ENCODE measurements at places on chromosomes 3 and 15.

DNA sequence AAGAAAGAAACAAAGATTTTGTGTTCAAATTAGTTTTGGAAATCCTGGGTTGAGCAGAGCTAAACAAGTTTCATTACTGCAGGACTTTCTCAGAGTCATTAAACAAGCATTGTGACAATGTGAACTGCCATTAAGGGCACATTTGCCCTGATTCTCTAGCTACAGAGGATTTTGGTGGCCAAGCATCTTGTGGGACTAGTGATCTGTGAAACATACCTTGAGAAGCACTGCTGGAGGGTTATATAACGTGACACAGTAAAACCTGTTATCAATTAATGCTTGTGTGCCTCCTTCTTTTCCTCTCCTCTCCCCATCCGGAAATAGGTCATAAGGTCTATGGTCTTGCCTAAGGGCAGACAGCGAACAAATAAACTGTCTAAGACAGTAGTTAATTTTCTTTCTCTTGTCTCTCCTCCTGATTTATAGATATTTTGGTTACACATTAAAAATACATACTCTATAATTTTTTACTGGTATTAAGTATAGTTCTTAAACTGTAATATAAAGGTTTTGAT lies 167.3 kb upstream of the NANOGP8 start:
- DNase-seq: no peak

DNA sequence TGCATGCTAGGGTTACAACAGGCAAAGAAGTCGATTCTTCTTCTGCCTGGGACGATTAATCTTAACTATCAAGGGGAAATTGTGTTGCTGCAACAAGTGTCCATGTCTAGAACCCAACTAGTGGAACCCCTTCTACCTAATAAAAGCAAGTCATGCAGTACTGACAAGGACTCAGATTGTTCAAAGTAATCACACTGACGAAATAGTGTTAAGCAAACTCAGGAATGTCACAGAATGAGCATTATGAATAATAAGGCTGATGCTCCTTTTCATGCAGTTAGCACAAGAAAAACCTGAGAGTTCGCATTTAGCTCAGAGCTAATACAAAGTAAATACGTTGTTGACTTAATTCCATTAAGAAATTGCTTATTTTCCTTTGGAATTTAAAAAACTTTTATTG lies 47.5 kb upstream of the TRIM42 start:
- DNase-seq: no peak

DNA sequence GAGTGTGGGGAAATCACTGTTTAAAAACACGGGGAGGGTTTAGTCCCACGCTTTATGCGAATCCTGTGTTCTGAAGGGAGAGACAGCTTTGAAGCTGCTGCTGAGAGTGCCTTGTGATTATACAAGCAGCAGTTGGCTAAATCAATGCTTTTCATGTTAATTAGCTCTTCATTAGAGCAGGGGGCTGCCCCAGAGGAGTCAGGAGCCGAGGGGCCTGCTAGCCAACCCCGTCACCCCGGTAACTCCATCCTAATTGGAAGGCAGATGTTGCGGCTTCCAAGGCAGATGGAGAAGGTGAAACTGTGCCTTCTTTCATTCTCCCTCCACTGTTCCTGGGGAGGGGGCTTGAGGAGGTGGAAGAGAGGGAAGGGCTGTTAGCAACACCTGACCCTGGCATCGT lies 92.4 kb upstream of the ANKRD34C start:
- no peak for DNase-seq

DNA sequence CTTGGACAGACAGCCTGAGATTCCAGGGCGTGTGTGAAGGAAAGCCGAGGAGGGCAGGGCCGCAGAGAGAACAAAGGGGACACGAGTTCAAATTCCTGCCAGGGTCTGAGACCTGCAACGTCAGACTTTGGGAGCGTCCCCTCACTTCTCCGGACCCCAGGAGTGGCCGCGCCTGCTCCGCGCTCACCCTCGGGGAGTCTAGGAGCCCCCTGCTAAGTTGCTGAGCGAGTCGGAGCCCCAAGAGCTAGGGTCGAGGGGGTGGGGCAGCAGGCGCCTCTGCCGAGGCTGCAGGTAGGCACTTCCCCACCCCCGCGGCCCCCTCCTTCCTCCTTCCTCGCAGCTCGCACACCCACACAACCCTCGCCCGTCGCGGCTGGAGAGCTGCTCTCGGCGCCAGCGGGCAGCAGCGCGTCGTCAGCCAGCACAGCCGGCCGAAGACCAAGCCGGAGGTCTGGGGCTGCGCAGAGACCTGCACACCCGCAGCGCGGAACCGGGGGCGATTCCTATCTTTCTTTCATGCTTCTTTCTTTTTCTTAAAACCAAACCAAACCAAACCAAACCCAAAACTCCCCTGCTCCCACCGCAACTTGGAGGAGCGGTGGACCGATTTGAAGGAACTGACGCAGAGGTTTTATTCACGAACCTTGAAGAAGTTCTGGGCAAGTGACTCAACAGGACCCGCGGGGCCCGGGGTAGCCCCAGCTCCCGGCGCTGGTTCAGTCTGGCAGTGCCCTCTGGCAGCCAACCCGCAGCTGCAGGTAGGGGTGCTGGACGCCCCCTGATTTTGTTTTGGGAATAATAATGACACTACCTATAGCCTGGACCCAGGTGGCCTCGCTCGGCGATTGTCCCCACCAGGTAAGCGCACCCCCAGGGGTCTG lies at the start of gene ANKRD34C:
ANKRD34C (plus strand) TSS at position 352 of the 881 bp plus-strand sequence. CDS start 10,563 bp downstream, outside the sequence.
- DNase-seq: no peak

DNA sequence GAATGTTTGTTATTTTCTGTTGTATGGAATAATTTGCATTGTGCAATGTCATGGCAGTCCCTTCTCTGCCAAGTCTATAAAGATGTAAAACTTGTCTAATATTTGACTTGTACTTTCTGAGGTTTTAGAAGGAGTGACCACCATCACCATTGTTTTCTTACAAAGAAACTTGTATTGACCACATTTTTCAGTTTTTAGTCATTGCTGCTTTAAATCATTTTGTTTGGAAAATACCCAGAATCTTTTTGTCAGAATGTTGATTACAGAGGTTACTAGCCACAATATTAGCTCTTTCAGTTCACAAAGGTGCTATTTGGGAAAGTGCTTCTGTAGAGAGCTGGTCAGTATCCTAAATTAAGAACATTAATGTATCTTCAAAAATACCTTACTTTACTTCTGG lies 532.4 kb upstream of the GBE1 start:
- no peak for DNase-seq

GRCh38 chr3:136262559-136262958 lies 12.4 kb downstream of the PCCB start:
- DNase-seq: no peak

- DNase-seq: no peak
Measured at GRCh38 chr3:20099060-20099459, 58.8 kb downstream of the KAT2B start.

DNA sequence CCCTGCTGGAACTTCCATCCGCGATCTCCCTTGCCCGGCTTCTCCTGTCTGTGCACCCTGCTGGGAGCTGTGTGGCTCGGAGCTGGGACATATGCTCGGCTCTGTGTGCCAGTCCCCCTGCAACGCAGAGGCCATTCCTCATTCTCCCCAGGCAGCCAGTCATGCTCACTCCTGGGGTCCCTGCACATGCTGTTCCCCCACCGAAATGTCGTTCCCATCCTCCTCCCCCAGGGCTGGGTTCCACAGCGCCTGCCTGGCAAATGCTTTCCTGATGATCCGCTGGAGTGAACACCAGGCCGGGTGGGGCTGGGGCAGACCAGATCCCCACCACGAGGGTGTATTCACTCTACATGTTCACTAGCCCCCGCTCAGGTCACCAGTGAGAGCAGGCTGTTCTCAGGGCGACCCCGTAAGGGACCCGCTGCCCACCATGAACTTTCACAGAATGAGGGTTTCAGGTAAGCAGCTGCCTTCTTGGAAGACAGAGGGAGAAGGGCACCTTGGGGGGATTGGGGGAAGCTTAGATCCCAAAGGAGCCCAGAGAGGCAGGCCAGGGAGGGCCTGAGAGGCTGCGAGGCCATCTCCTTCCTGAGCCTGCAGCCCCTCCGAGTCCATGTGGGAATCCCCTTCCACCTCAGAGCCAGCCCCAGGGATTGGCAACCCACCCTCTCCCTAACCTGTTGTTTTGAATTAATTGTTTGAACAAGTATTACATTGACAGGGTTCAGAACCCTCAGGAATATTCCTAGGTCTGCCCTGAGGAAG lies 88.7 kb upstream of the IQSEC1 start:
- no peak for DNase-seq

- DNase-seq: no peak
Measured at GRCh38 chr15:67531379-67531914, 10.5 kb downstream of the C15orf61 start.

GRCh38 chr3:98778852-98779413 lies 15.8 kb downstream of the ST3GAL6 start:
- no peak for DNase-seq

DNA sequence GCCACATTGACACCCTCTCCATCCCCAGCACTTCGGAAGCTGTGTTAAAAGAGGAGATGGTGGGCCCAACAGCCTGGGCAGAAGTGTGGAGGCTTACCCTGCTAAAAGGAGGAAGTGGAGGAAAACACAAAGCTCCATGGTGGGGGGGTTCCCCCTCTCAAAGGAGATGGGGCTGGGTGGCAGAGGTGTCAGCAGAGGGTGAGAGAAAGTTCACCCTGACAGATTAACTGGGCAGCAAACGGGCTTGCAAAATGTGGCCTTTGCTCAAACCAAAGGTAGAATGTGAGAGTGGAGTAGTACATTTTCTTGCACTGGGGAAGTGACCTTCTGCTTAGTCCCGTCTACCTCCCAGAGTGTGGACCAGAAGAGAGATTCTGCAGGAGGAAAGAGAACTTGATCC lies 44.7 kb downstream of the MYO1E start:
- DNase-seq: no peak

GRCh38 chr3:119779731-119780383 lies 2.0 kb upstream of the NR1I2 start:
- DNase-seq: no peak

- DNase-seq: no peak
Measured at GRCh38 chr3:64355401-64355807, 130.1 kb upstream of the PRICKLE2 start.

DNA sequence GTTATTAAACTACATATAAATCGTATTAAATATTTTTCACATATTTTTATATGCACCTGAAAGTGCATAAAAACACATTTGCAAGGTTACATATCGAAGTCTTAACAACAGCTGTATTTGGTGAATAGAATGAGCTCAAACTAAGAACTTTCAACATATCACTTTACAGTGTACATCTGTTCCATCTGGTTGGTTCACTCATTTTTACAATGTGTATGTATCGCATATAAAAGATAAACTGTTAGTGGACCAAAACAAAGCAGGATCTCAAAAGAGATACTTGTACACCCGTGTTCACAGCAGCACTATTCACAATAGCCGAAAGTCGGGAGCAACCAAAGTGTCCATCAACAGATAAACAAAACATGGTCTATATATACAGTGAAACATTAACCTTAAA lies 55.8 kb downstream of the TBL1XR1 start:
- no peak for DNase-seq

DNA sequence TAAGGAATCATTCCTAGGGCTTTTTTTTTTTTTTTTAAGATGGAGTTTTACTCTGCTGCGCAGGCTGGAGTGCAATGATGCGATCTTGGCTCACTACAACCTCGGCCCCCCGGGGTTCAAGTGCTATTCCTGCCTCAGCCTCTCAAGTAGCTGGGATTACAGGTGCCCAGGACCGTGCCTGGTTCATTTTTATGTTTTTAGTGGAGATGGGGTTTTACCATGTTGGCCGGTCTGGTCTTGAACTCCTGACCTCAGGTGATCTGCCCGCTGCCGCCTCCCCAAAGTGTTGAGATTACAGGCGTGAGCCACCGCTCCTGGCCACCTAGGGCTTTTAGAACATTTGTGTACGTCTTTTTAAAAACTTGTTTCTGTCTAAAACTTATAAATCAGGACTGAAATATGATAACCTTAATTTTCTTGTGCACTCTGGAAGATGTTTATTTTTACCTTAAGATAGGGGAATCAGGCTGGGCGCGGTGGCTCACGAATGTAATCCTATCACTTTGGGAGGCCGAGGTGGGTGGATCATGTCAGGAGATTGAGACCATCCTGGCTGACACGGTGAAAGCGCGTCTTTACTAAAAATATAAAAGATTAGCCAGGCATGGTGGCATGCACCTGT lies 21.8 kb downstream of the PIAS1 start:
- no peak for DNase-seq

DNA sequence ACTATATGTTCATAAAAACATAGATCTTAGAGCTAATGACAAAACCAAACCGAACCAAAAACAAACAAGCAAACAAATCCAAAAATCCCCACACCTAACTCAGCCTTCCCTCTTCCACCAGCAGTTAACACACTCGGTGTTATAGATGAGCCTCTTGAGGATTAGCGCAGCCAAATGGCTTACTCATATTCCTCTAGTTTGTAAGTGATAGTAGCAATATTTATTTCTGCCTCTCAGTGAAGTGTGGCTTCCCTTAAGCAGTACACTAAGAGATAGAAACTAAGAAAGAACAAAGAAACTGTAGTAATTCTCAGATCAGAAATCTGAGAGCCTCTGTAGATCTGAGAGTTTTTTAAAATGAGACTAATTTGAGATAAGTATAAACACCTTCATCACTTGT lies 2.4 kb upstream of the NCEH1 start:
- no peak for DNase-seq

- DNase-seq: no peak
Measured at GRCh38 chr15:63848879-63849551, 15.3 kb upstream of the HERC1 start.

GRCh38 chr15:57667171-57667849 lies 39.2 kb upstream of the POLR2M start:
- no peak for DNase-seq

GRCh38 chr15:30065025-30065801 lies 17.5 kb upstream of the GOLGA8J start:
- DNase-seq: no peak

DNA sequence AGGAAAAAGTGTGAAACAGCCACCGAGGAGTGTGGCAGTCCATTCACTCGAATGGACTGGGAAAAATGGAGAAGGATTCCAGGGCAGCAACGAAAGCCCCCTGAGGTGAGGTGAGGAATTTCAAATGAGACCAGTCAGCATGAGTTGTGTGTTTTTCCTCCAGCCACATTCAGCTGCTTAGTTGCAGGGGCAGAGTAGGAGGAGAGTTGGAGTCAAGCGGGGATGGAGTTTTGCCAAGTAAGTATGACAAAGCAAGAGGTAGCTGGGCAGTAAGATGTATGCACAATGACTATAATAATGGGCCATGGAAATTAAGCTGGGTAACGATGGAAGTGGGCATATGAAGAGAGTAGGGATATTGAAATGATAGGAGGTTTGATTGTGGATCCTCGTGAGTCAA lies 64.4 kb downstream of the CCDC54 start:
- no peak for DNase-seq

GRCh38 chr3:32778389-32778788 lies 39.4 kb upstream of the TRIM71 start:
- no peak for DNase-seq

- no peak for DNase-seq
Measured at GRCh38 chr15:83960192-83960829, 275.3 kb upstream of the GOLGA6L4 start.

DNA sequence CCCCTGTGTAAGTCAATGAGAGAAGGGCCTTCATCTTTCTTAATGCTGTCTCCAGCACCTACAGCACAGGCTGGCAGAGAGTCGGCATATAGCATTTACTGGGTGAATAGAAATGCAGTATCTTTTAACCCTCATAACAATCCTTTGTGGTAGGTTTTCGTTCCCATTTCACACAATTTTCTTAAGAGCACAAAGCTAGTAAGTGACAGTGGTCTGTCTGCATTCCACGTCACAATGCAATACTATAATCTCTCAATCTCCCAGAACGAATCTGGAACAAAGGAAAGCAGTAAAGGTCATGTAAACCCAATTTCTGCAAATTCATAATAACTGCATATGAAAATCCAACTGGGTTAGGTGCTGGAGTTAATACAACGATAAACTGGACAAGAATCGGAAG lies 1.4 kb upstream of the ZFAND6 start:
- DNase-seq: no peak
